ENCODE measurements at places on chromosomes 2 and 18. TPM values are rescaled to one million over a fixed set of nuclear protein-coding genes. Genes with fewer than 3 reads are reported as not detected.

The SCYGR4 gene
- total RNA-seq: not detected

The OR6B2 gene
- total RNA-seq: not detected

The RAB27B gene
- total RNA-seq: 11.1 TPM

The IL36B gene
- total RNA-seq: not detected

The KIF1A gene
- 1.4 TPM for total RNA-seq

The SEPTIN2 gene
- 274 TPM for total RNA-seq
